Osteoblast (primary cell): ENCODE measurements at places on chromosomes 3 and 15. TPM values are rescaled to one million over a fixed set of nuclear protein-coding genes. Genes with fewer than 3 reads are reported as not detected.
A peak's percentile ranks its signal among the peaks of the same experiment; 100 is the strongest.

The FGF12 gene
- not detected in 2 replicates for total RNA-seq

The AADACL2 gene
- not detected in 2 replicates for total RNA-seq

GRCh38 chr3:185089343-185089742 lies 63.5 kb downstream of the C3orf70 start:
- DNase-seq = no peak

- no peak for DNase-seq
These were observed 37.4 kb downstream of the SLC9A9 start for GRCh38 chr3:143810953-143811265.

DNA sequence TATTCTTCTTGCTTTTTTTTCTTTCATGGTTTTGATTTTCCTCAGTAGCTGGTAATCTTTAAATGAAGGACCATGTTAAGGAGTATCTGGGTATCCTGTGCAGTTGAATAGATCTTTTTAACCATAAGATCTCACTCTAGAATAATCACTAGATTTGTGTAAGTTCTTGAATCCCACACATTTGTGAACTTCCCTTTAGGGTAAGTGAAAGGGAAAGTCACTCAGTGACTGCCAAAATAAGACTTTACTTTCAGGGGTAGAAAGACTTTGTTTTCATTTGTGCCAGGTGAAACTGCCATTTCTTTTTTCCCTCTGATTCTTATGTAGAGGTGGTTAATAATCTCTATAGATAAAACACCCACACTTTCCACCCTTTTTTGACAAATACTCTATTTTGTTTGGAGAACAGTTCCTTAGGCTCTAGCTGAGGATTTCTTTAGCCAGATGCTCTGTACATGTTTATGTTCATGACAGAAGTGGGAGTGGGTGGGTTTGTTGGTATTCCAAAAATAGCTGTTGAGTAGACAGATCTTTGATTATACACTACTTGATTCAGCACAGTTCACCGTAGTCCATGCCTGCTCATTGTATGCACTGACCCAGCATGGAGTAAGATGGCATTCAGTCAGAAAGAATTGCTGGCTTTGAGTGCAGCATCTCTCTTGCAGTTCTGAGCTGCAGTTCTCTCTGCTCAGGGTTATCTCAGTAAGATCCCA lies 28.5 kb downstream of the LRRC49 start:
- peak; percentile 39 for DNase-seq

DNA sequence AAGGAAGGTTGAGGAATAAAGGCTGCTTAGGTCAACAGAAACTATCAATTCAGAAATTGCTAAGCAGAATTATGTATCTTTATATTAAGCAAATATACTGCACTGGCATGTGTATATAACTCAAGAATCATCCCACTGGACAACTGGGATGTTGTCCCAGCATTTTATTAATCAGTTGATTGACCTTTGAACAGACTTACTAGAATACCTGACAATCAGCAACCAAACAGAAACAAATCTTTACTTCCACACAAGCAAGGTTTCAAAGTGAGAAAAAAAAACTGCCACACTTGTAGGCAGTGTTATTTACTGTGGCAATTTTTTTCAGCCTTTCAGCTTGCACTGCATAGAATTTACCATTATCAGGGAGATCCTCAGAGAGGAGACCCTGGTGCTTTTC lies 218.8 kb downstream of the MAGI1 start:
- DNase-seq = no peak

GRCh38 chr3:171806200-171807128 lies 3.8 kb downstream of the PLD1 start:
- DNase-seq = peak; percentile 89

DNA sequence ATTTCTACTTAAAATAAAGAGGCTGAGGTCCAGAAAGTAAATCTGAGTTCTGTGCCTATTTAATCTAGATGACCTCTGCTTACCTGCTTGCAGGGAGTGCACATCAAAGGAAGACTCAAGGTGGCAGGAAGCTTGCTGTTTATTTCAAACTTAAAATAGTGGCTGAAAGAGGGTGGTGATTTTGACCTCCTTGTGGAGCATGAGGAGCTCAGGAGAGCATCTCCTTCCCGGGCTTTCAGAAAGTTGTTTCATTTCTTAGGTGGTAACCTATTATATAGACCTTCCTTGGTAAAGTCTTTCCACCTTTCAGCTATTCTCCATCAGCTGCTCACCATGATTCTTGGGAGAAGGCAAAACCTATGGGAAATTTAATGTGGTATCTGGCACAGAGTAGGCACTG lies 494 bp downstream of the GCSAM start:
- DNase-seq = no peak
